ENCODE measurements at places on chromosomes 1 and 21. TPM values are rescaled to one million over a fixed set of nuclear protein-coding genes. Genes with fewer than 3 reads are reported as not detected.

GRCh38 chr1:205811660-205812059 is 1.3 kb downstream of the SLC41A1 start:
- peak overlapping the region; percentile 94 for H3K4me3 ChIP-seq
- H3K27me3 ChIP-seq: no peaks in the 10 kb centered on the region
- H3K36me3 ChIP-seq: peaks cover 9% of the 10 kb centered on the region
- peaks cover 59% of the 10 kb centered on the region for H3K4me1 ChIP-seq

GRCh38 chr1:35062518-35063196 is 16.5 kb upstream of the ZMYM1 start:
- H3K4me1 ChIP-seq: no peaks in the 10 kb centered on the region
- H3K27me3 ChIP-seq: no peaks in the 10 kb centered on the region
- H3K36me3 ChIP-seq: no peaks in the 10 kb centered on the region
- H3K27ac ChIP-seq: no peak overlapping the region

RGS5 gene
- total RNA-seq: 90.0 TPM

MSH4 gene
- total RNA-seq: 0.65 TPM

PRAMEF27 gene
- not detected for total RNA-seq

GRCh38 chr1:55640708-55641473 is 425.7 kb upstream of the USP24 start:
- peak overlapping the region; percentile 15 for H3K4me3 ChIP-seq
- peak overlapping the region; percentile 21 for H3K27ac ChIP-seq
- no peaks in the 10 kb centered on the region for H3K4me1 ChIP-seq
- H3K36me3 ChIP-seq: no peaks in the 10 kb centered on the region
- DNase-seq: peak; percentile 53

GRCh38 chr1:65640046-65640445 is 152.6 kb upstream of the PDE4B start:
- H3K4me1 ChIP-seq: no peaks in the 10 kb centered on the region
- H3K27me3 ChIP-seq: no peaks in the 10 kb centered on the region
- no peak overlapping the region for H3K27ac ChIP-seq
- no peaks in the 10 kb centered on the region for H3K36me3 ChIP-seq
- DNase-seq: no peak

Measured in lower lobe of right lung (tissue), 2 donors.